ENCODE measurements at places on chromosomes 12 and 14.

DNA sequence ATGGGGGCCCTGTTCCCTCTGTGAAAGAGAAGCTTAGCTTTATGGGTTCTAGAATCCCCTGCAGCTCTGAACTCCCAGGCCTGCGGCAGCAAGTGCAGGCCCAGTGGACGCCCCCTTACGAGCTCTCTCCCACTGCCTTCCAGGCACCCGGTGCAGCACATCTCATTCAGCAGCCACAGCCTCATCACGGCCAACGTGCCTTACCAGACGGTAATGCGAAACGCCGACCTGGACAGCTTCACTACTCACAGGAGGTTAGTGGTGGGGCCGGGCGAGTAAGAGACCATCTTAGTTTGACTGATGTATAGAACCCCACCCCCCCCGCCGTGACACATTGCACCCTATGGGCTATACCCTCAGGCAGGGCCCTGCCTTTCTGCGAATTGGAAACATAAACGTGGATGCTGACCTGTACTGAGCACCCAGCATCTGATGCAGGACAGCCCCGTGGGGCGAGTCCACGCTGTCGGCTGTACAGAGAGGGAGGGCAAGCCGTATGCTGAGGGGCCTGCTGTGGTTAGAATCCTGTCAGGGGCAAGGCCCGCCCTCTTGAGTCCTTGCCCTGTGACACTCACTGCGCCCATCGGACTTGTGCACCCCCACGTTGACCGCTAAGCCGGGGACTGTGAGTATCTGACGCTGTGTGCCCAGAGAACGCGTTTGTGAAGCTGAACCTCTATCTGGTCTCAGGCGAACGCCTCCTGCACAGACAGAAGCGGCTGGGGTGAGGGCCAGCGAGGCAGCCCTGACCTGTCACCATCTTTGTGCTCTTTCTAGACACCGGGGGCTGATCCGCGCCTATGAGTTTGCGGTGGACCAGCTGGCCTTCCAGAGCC lies 71.7 kb downstream of the TESC start:
- H3K4me1 ChIP-seq = no peaks in the 10 kb centered on the region
- H3K27ac ChIP-seq = no peak overlapping the region
- no peak overlapping the region for H3K4me3 ChIP-seq
- no peak for DNase-seq
- no peaks in the 10 kb centered on the region for H3K27me3 ChIP-seq

DNA sequence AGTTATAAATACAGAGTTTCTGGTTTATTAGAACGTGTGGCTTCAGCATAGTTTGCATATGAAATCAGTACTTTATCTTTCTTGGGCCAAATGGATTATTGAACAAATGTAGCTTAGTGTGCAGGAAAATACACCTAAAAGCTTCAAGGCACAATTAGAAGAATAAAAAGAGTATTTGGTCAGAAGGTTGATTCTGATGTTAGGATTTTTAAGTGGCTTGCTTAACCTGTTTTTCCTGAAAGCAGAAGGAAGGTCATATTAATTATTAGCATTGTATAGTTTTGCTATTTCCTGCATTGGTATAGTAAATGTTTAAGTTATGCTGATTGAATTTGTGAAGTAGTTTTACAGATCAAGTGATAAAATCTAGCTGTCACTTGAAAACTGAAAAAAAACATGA lies 31.0 kb upstream of the GNS start:
- no peaks in the 10 kb centered on the region for H3K4me1 ChIP-seq

DNA sequence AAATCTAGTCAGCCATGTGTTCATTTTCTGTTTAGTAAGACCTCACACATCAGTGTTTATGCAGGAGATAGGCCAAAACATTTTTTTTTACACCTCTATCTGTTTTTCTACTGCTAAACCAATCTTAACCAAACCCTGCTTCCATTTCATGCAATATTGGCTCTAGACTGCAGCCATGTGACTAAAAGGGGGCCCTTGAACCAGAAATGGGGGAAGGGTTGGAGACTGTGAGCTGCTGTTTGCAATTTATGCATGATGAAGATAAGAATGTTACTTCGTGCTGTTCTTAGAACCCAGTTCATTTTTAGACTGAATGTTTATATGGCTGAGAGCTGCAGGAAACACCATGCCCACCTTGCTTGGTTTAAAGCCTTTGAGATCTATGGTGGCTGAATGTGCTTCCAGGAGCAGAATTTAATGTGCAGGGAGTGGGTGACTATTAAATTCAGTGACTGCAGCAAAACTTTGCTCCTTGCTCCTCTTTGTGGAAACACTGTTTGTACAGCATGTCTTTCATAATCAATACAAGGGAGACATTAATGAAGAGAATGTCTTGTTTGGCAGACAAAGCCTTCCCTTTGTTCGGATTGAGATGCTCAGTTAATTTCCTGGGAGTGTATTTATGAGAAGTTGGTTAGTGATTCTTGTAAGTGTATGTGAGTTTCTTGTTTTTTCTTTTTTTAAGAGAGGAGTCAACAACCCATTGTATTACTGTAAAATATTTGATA lies 53.6 kb downstream of the CHST11 start:
- H3K4me3 ChIP-seq = no peak overlapping the region
- no peak for DNase-seq

DNA sequence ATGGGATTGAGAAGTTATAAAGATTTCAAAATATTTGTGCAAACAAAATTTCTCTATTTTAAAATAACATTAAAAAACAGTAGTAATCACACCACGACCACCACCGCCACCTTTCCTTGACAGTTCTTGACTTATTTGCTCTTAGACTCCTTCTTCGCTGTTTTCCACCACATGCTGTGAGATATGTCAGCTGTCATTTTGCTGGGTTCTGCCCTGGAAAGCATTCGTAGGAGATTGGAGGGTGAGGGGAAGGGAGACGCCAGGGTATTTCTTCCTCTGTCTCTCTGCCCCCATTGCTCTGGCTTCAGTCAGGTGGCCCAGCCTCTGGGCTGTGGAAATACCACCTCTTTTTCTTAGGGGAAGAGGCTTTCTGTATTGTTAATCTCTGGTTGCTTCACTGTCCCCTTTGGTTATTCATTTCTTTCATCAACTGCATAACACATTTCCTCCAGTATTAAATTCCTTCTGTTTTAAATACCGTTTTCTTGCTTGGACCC lies 186.2 kb downstream of the NEDD1 start:
- DNase-seq = no peak
- no peaks in the 10 kb centered on the region for H3K27me3 ChIP-seq
- H3K4me1 ChIP-seq = no peaks in the 10 kb centered on the region
- no peak overlapping the region for H3K4me3 ChIP-seq
- H3K27ac ChIP-seq = no peak overlapping the region
- no peaks in the 10 kb centered on the region for H3K36me3 ChIP-seq

DNA sequence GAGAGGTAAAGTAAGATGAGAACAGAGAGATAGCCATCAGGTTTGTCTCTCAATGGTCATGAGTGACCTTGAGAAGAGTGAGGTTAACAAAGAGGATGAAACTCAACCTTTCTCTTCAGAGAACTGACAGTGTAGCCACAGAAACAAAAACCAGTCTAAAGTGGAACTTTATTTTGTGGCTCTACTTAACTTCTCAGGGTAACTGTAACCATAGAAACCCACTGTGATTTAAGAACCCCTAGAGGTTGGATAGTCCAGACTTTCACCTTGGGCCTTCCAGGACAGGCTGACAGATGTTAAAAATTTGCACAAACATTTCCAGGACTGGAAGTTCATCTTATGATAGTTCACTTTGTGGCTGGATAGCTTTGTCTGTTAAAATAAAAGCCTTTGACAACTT lies 48.5 kb downstream of the ATP23 start:
- no peak overlapping the region for H3K27ac ChIP-seq
- no peak overlapping the region for H3K4me3 ChIP-seq
- H3K4me1 ChIP-seq = no peaks in the 10 kb centered on the region
- no peaks in the 10 kb centered on the region for H3K27me3 ChIP-seq
- H3K36me3 ChIP-seq = no peaks in the 10 kb centered on the region

- no peak overlapping the region for H3K4me3 ChIP-seq
- no peaks in the 10 kb centered on the region for H3K36me3 ChIP-seq
- no peaks in the 10 kb centered on the region for H3K4me1 ChIP-seq
- no peak for DNase-seq
- H3K27me3 ChIP-seq = peaks cover 8% of the 10 kb centered on the region
These were observed 1.0 kb downstream of the FAIM2 start for GRCh38 chr12:49902399-49903350.
